Right renal cortex interstitium (tissue), 3 donors: ENCODE measurements at places on chromosomes 11 and 22.

GRCh38 chr11:64762674-64763525 lies 3.1 kb upstream of the PYGM start:
- peak; percentile 87 for DNase-seq

- DNase-seq, result peak; percentile 54
Observed at GRCh38 chr11:17734986-17735817, 621 bp downstream of the KCNC1 start.

GRCh38 chr11:110250168-110250567 lies 46.2 kb downstream of the RDX start:
- DNase-seq, result no peak

DNA sequence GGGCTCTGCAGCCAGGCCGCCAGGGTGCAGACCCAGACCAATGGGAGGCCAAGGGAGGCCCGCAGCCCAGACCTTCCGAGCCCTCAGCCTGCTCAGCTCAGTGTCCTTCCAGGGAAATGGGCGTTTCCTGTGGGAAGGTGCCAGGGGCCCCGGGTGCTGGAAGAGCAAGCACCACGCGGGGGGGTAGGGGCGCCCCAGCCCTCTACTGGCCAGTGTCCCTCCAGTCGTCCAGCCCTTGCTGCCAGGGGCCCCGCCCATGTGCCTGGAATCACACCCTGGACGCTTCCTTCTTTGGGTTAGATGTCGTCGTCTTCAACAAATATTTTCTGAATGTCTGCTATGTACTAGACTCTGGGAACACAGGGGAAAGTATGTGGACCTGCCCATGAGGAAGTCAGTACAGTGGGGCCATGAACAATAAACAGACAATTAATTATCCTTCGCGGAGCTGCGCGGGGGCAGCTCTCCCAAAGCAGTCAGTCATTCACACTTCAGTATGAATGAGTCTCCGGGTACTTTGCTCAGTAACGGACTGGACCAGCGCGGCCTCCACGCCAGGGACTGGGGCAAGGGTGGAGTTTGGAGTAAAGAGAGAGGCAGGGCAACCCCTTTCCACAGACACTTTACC lies 60.2 kb downstream of the CDKN1C start:
- DNase-seq, result no peak

DNA sequence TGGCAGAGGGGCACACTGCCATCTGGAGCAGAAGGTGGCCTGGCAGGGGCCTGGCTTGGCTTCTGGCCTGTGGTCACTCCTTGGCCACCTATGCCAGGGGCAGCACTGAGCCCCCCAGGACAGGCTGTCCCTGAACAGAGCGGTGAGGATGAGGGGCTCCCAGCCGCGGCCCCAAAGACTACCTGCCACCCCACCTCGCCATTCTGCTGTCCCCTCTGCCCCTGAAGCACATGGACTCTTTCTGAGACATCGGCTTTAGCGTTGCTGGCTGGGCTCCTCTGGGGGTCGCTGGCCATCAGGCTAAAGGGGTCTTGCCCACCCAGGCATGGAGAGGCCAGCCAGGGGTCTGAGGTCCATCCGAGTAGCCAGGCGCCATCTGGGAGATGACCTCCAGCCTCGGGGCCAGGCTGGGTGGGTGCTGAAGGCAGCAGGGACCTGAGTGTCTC lies 87.8 kb downstream of the WNT7B start:
- DNase-seq, result no peak

DNA sequence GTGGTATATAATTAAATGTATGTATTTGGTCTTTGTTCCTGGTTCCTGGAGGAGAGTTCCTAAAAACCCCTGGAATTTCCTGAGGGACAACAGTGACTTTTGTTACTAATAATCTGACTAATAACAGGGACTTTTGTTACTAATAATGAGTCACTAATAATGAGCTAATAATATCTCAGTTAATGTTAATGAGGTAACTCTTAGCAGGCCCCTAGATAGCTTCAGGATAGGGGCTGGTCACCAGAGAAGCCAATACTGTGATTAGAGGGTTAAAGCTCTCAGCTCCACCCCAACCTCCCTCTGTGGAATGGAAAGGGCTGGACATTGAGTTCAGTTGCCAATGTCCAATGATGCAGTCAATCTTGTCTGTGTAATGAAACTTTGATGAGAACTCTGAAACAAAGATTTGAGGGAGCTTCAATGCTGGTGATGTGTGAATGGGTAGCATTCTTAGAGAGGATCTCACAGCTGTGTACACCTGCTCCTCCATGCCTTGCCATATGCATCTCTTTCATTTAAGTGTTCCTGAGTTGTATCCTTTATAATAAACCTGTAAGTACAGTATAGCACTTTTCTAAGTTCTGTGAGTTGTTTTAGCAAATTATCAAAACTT lies 1431.4 kb upstream of the TENM4 start:
- DNase-seq, result no peak

GRCh38 chr11:94857337-94857736 lies 89.2 kb downstream of the AMOTL1 start:
- DNase-seq, result no peak
